ENCODE measurements at places on chromosomes 1 and 21.

DNA sequence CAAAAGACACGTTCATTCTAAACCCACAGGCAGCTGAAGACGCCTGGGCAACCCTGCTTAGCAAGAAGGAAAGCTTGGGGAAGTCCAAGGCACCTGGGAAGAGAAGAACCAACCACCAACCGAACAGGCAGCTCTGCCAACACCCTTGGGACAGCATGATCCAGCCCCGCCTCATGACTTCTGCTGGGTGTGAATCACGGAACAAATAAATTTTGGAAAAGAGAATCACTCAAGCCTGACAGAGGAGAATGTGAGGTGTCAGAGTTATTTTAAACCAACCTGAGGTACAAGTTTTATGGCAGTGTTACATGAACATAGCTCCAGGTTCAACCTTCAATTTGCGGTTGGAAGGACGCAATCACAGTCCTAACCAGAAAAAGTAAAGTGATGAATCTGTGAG is 10.0 kb upstream of the PADI4 start:
- DNase-seq = no peak

DNA sequence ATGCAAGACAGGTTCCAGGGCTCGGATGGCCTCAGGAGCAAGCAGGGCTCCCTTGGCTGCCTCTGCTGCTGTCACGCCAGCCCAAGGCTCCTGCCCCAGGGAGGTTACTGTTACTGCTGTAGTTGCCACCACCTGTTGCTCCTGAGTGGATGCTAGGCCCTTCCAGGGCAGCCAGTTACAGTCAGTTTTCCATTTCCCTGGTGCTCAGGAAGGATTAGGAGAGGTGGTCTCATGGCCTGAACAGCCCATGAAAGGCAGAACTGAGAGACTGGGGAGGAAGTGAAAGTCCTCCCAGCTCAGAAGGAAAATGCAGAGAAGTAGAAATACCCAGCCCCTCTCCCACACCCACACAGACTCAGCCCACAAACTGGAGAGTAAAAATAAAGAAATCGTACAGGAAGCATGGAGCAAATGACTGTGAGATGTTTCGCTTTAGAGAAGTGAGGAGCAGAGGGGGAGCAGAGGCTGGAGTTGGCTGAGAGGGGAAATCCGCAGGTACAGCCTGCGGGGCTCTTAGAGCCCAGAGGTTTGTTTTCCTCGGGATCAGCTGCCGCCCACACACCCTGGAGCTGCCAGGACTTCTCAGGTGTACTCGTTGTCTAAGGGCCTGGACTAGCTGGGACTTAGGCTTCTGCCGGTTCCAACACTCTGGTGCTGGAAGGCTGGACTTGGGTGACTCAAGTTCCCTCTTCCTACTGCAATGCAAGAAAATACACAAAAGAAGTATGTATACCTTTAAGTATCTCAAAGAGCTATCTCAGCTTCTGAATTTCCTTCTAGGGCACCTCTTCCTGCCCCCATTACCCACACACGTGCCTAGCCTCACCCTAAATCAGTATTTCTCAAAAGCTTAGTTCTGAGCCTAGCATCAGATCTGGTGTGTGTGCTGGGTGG is 2.3 kb downstream of the IL6R start:
- no peak for DNase-seq

- DNase-seq = no peak
Measured at GRCh38 chr21:45473496-45474322, 68.5 kb downstream of the SLC19A1 start.

DNA sequence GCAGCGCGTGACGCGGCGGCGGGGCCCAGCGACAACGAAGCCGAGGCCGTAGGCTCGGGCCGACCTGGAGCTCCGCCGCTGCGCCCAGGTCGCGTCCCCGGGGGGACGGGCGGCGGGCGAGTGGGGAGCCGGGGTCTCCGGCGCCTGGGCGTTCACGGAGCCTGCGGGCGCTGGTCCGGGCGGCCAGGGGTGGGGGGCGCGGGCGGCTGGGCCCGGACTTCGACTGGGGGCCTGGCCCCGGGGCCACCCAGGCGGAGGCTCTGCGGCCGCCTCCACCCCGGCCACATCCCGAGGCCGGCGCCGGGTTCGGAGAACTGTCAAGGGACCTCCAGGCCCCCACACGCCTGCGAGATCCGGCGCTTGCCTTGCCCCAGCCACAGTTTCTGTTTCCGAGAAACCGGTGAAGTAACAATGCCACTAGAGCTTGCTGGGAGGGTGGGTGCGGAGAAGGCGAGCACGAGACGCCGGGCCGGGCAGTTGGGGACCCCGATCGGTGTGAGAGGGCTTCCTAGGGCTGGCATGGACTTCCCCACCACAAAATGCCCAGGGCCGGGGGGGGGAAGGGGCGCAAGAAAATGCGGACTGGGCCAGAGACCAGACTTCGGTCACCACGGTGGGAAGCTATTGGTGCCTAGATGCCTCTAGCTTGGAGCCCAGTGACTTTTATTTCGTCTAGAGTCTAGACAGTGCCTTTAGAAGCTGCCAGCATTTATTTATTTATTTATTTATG is 501 bp downstream of the FBXO6 start:
- DNase-seq = no peak

- DNase-seq = no peak
Measured at GRCh38 chr1:40650075-40650474, 15.4 kb downstream of the RIMS3 start.

DNA sequence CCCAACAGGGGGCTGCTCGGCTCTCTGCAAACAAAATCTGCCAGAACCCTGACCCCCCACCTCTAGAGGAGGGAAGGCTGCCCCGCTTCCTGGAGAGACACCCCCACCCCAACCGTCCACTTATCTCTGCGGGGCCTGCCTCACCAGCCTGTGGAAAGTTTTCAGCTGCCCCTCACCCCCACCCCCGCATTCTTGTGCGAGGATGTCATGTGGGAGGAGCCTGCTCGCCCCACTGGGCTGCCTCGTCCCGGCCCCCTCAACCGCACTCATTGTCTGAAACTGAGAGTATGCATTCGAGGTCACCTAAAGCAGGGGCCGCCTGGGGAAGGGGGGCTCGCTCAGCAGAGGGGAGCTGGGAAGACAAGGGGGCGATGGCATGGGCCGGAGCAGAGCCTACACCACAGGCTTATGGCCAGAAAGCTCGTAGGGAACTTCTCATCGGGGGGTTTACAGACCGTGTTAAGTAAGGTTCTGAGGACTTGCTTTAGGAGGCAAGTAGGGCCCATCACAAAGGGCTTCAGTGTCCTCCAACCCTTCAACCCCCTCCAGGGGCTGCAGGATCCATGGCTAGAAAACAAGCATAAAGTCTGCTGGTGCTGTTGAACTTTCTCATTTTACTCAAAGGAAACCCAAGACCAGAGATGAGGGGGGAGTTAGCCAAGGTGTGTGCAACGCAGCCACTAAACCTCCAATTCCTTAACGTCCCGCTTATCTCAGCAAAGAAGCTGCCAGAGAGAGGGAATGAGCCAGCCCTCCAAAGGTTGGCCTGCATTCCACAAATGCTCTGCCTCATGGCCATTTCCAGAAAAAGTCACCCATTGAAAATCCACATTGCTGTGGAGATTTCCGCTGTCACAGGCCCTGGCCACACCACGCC is 9.4 kb downstream of the EPHA2 start:
- peak; percentile 91 for DNase-seq

DNA sequence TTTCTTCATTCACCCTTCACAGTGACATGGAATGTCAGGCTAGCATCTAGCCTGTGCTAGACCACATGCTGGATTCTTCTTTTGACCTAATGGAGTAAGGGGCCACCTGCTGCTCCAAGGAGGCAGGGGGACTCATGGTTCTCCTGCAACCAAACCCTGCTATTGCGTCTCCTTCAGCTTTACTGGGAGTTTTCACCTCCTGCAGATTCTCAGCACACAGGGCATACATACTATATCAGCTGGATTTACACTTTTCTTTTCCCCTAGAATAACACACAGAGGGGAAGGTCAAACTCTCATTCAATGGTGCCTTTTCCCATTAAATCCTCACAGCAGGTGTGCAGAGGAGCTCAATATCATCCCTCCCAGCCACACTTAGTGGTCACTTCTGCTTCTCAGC is 16.6 kb upstream of the AK5 start:
- DNase-seq = no peak

DNA sequence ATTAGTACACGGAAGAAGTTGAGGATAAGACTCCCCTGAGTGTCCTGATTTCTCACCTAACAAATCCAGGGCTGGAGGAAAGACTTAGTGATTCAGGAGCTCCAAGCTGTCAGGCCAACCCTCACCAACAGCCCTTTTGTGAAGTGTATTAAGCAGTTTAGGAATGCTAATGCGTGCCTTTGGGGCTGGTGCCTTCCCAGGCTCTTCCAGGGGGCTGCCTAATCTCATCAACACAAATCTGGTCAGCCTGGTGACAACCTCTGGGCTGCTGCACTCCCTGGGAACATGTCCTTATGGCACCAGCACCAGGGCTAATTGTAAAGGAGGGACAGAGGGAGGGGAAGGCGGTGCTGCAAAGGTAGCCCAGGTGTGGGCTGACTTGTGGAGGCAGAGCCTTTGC is 15.5 kb downstream of the CSMD2 start:
- DNase-seq = no peak

GRCh38 chr1:59318271-59318860 is 21.5 kb downstream of the FGGY start:
- no peak for DNase-seq

GRCh38 chr1:166471359-166471758 is 304.6 kb upstream of the FAM78B start:
- DNase-seq = no peak

DNA sequence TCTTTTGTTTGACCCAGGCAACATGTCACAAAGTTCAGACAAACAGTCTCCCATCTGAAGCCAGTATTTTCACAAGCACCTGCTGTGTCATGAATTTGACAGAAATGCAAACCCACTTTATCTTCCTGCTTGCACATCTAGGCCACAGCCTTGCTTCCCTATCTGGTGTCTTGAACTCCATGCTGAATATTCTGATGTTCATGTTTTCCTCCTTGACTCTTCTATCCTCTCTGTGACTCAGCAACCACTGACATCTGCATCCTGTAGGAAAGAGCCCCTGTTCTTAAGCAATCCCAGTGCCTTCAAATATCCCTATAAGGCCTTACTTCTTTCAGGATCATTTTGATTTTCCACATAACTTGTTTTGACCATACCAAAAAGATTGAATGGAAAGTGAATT is 6.5 kb downstream of the CD55 start:
- DNase-seq = no peak

- no peak for DNase-seq
Measured at GRCh38 chr21:42513985-42514882, 582 bp downstream of the SLC37A1 start.

Measured in left renal pelvis (tissue), 4 donors.